ENCODE measurements at places on chromosomes 16 and 17.
A peak's percentile ranks its signal among the peaks of the same experiment; 100 is the strongest.

GRCh38 chr17:73681946-73682345, 37.7 kb upstream of the SDK2 start:
- DNase-seq: no peak

DNA sequence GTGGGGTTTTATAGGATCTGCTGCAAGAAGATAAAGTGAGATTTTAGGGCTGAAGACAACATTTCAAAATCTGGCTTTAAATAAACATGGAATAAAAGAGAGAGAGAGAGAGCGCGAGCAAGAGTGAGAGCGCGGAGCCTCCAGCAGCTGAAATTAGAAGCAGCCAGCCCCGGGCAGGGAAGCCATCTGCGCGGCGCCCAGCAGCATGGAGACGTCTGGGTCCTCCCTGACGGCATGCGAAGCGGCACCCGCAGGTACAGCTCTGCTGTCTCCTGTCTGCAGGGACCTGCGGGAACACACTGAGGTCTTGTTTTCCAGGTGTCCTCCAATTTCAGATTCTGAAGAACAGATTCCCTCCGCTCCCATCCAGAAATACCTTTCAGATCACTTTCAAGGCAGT, 7.9 kb upstream of the BAIAP2 start:
- DNase-seq: no peak

DNA sequence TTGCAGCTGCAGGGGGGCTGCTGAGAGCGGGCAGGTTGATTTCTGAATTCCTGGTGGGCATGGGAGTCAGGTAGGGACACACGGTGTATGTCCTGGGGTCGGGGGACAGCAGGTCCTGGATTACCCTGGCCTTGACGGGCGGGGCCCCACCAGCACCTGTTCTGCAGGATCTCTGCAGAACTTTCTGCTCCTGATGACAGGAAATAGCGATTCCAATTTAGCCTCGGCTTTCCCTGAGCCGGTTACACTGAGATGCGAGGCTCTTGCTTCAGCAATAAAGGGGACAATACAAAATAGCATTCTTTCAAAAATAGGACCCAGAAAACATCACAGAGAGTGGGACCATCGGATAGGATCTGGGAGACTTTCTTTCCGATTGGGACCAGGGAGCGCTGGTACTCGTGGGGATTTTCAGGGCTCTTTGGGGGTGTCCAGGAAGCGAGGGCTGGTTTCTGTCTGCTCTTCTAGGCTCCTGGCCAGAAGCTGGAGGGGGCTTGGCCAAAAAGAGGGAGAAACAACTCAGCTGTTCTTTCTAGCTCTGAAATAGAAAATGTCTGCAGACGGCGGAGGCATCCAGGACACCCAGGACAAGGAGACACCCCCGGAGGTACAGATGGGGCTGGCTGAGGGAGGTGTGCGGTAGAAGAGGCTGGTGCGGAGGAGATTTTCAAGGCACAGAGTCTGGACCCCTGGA, 642 bp downstream of the ZNF205 start:
- DNase-seq: no peak

GRCh38 chr16:54928411-54929089, 2.1 kb upstream of the IRX5 start:
- DNase-seq: peak; percentile 91

GRCh38 chr17:77696721-77697460, 261.6 kb upstream of the TNRC6C start:
- no peak for DNase-seq

DNA sequence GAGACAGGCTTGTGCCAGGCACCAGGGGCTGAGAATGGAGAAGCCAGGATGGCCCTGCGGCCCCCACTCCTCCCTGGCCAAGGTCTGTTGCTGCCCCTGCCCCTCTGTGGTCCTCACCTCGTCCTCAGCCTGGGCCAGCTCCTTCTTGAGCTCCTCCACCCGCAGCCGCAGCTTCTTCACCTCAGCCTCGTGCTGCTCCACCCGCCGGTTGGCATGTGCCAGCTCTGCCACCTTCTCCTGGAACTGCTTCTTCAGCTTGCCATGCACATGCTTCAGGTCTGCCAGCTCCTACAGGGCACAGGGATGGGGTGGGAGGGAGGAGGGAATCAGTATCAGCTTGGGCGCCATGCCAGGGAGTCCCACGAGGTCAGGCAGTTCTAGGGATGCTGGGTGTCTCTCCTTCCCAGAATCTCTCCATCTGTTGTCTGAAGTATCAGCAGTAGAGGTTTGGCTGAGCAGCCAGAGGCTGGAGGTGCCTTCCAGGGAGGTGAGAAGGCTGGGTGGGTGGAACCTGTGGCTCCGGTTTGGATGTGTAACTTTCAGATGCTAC, 20.1 kb downstream of the CCDC102A start:
- no peak for DNase-seq

DNA sequence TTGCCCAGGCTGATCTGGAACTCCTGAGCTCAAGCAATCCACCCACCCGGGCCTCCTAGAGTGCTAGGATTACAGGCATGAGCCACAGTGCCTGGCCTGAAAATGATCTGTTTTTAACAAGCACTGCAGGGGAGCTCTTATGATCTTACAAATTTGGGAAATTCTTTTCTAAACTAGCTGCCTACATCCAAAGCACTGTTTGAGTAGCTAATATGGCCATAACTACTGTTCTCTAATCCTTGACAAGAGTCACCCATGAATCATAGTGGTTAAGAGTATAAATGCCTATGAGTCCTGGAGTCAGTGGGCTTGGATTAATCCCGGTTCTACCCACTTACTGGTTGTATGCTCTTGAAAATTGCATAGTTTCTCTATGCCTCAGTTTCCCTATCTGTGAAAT, 1.4 kb upstream of the CPPED1 start:
- DNase-seq: no peak

All from NCI-H1105 (cell line).